ENCODE measurements at places on chromosomes 7 and 10.

DNA sequence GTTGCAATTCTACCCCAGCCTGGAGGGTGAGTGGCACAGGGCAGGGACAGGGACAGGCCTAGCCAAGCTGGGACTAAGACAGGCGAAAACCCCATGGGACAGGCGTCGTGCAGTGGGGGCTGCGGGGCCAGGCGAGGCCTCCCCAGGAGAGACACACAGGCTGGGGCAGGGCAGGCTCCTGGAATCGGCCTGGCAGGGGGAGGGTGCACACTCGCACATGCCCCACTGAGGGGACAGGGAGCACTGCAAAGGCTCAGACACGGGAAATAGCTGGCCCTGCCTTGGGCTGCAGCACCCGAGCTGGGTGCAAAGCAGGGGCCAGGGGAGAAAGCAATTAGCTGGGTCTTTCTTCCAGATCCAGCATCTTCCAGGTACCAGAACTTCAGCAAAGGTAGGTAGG lies 10.4 kb downstream of the LAT2 start:
- DNase-seq, result no peak

GRCh38 chr10:129877773-129878371 lies 86.2 kb downstream of the EBF3 start:
- no peak for DNase-seq

GRCh38 chr10:33325929-33326328 lies 8.5 kb downstream of the NRP1 start:
- DNase-seq, result no peak

- peak; percentile 73 for DNase-seq
These were observed 322.4 kb downstream of the HGF start for GRCh38 chr7:81447351-81447952.

- no peak for DNase-seq
These were observed 14.2 kb downstream of the FBH1 start for GRCh38 chr10:5904227-5904626.

- peak; percentile 24 for DNase-seq
These were observed 16.1 kb upstream of the AKR1C1 start for GRCh38 chr10:4947039-4947634.

DNA sequence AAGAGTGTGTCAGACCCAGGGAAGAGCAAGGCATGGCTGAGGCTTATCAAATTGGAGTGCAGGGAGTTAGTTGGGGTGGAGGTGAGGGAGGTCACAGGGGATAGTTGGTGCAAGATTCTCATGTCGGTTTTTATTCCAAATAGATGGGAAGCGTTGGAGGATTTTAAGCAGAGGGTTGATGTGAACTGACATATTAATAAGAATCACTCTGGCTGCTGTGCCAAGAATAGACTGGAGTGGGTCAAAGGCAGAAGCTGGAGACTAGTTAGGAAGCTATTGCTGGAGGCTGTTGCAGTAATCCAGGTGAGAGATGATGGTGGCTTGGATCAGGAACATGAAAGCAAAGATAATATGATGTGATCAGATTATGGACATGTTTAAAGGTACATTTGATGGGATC lies 36.5 kb downstream of the LRRC18 start:
- no peak for DNase-seq

DNA sequence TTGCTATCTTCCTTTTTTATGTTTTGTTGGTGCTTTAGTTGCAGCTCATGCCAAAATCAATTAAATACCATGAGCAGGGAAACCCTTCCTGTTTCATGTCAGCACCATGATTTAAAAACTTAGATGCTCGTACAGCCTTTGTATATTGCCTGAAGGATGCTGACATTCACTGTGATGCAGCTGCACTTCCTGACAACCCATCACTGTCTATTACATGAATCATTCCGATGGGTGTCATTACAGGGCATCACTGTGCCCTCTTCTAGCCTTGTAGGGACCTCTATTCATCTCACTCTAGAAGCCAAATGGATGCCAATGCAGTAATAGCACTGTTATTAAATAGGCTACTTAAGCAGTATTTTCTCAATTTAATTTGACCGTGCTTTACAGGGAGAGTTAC lies 18.3 kb upstream of the ITGB1 start:
- DNase-seq, result no peak

- no peak for DNase-seq
These were observed 552.5 kb upstream of the SORCS1 start for GRCh38 chr10:107717046-107717445.

GRCh38 chr10:13161857-13162271 lies 506 bp downstream of the MCM10 start:
- no peak for DNase-seq

DNA sequence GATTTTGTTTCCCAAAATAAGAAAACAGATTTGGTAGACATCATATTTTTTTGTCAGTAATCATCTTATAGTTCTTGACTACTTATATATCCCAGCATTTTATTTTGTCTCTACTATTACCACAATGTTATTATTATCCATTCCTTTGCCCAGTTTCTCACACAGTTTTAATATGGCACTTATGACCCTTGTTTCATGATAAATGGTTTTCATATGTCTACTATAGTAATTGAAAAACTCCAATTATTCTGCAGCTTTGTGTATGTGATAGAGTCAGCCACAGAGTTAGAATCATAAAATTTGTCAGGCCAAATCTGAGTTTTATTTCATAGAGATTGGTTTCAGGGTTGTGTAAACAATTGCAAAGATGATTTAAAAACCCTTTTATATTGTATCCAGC lies 203.9 kb downstream of the MALRD1 start:
- no peak for DNase-seq

DNA sequence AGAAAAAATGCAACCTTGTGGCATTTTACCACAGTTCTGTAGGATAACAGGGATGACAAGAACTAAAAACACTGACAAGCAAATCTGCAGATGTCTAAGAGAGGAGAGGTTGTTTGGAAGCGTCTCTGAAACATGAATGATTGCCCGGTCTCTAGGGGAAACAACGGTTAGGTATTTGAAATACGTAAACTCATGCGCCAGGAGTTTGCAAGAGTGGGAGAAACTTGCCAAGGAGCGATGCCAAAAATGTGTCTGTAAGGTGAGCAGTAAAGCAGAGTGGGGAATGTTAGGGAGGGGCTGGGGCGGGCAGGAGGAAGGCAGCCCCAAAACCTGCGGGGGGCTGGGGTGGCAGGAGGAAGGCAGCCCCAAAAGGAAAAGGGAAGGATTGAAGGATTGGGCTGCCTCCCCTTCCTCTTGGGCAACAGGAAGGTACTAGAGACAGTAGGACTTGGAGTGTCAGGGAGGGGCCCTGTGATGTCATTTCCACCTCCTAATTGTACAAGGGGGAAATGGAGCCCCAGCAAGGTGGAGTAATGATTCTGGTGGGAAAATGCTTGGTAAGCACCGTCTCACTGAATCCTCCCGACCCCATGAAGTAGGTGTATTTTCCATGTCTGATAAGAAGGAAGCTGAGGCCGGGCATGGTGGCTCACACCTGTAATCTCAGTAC lies 33.2 kb upstream of the PLEKHA1 start:
- DNase-seq, result peak; percentile 56

DNA sequence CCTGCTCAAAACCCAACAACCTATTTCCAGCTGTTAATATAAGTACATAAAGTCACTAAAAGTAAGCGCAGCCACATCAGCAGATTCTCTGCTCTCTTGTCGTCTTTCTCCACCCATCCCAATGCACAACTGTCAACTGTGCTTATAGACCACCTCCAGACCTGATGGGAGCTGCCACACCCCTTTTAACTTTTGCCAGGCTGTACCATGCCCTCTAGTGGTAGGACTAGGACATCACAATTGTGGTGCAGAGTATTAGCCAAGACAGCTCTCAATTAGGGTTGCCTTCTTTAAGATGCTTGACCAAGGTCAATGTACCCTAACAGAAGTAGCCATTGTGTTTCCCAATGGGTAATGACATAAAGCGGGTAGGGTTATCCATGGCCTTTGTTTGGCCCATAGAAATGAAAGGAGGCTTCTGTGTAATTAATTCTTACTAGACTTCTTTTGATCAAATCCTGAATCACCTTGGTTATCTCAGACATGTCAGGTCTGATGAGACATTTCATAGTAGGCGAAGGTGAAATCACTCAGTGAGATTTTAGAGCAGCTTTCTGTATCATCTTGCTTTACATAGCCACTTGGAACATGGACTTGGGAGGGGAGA lies 68.1 kb downstream of the SCRN1 start:
- peak; percentile 59 for DNase-seq

- peak; percentile 78 for DNase-seq
These were observed 608.4 kb upstream of the KCND2 start for GRCh38 chr7:119664601-119665000.

- DNase-seq, result no peak
These were observed 76.0 kb upstream of the FAM20C start for GRCh38 chr7:116188-116981.

GRCh38 chr7:90972906-90973550 lies 291.2 kb upstream of the FZD1 start:
- DNase-seq, result no peak

DNA sequence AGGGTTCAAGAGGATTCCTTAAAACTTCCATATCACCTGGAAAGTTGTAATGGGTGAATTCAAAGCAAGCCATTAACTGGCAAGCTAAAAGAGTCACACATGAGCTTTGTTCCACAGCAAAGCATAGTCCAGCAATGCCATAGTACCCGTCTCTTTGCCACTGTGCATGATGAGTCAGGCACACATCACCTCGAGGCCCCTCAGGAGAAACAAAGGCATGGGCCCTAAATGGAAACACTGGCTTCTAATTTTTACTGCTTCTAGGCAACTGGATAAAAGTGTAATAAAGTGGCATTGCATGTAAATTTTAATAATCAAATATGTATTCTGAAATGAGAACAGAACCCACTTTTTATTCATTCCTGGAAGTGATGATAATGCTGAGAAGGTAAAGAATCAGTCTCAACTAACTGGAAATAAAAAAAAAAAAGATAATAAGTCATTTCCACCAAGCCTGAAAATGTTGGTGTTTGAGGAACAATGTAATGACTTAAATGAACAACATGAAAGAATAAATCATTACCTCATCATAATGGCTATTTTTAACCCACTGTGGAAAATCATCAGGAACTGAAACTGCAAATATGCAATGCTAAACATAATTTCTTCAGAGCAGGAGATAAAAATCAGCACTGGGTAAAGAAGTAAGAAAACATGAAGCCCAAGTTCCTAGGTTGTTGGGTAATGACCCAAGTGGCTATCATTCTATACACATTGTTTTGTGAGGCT lies 104.9 kb downstream of the CDK6 start:
- DNase-seq, result peak; percentile 71

DNA sequence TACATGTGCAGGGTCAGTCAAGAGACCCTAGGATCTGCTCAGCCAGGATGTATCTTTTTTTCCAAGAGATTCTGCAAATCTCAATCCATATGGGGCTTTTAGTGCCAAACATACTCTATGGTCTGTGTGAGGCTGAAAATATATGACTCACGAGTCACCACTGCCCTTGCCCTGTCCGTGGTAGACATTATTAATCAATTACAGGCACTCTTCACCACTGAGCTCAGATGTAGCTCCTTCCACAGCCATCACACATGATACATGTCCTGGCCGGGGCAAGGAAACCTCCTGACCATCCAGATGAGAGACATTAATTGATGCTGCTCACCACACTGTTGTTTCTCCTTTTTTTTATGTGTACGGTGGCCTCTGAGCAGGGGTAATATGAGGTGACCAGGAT lies 90.2 kb upstream of the RET start:
- no peak for DNase-seq

GRCh38 chr7:14691597-14692203 lies 210.9 kb downstream of the DGKB start:
- DNase-seq, result peak; percentile 17

DNA sequence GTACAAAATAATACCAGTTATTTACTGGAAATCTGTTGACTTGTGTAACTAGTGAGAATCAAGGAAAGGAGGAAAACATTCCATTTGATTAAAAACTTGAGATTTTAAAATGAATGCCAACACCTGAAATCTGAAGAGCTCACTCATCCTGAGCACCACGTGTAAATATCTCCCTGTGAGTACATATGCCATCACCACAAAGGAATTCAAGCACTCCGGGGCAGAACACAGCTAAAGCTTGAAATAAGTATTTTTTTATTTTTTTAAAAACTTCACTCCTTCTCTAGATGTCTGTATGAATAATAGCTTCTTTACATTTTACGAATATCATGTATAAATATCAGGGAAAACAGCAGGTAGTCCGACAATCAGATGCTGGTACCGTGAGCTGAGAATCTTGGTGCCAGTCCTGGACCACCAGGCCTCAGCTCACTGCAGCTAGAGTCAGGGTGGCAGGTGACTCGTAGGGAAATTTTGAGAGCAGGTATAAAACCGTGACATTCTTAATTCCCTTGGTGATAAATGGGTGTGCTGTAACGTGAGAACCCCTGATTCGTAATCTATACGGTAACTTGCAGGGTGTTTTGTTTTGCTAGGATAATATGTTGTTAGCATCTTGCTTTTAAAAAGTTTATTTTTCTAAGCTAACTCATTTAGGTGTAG lies 12.7 kb downstream of the LMTK2 start:
- DNase-seq, result peak; percentile 84

- no peak for DNase-seq
These were observed 8.6 kb upstream of the WBP1L start for GRCh38 chr10:102735065-102735562.

GRCh38 chr7:1619152-1620079 lies 49.6 kb upstream of the PSMG3 start:
- no peak for DNase-seq

GRCh38 chr7:130329681-130330080 lies 14.9 kb upstream of the CPA5 start:
- peak; percentile 32 for DNase-seq

DNA sequence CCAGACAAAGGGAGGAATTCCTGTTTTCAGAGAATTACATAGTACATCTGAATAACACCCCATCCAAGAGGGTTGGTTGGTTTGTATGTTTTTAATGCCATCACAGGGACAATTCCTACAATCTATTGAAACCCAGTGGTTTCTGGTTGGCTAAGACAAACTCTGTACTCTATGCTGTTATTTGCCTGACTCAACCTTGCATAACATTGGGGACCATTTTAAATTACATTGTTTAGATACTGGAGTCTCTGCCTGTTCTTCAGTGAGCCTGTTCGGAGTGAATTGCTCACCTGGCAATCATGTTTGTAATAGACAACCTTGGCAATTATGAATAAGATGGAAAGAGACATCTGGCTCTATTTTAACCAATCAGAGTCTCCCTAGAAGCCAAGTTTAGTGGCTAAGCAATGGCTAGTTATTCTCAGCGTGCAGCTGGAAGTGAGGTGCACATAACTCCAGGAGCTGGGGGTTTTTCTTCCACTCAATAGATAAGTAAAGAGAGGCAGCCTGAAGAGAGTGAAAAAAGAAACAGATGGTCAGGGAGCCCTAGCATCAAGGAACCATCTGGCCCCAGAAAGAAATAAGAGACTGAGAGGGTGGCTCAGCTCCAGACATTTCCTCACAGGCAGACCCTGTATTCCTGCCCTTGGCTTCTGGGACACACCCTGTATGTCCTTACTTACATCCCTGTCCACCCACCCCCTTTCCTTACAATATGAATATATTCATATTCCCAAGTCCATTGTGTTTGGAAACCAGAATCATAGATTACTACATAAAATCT lies 21.2 kb upstream of the SLC35G1 start:
- no peak for DNase-seq

DNA sequence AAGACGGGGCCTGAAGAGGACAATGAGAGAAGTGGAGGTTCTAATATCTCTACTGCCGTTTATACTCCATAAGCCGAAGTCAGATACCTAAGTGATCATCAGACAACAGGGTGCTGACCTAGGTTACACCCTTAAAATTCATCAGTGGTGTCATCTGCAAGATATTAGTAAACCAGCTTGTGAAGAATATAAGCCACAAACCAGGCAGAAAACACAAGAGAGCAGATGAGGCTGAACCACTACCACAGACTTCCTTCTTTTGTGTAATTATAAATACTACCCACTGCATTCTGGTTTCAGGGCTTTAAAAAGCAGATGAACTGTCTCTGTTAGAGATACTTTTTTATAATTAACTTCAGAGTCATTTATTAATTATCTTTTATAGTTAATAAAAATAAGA lies 69.0 kb upstream of the LRRC17 start:
- no peak for DNase-seq
